ENCODE measurements at places on chromosomes 7 and 10.

GRCh38 chr7:122881324-122881723, 4.9 kb downstream of the CADPS2 start:
- DNase-seq = no peak

GRCh38 chr10:34789966-34790506, 25.1 kb downstream of the PARD3 start:
- no peak for DNase-seq

GRCh38 chr7:35701287-35701900, 6.5 kb upstream of the HERPUD2 start:
- DNase-seq = no peak

GRCh38 chr7:30618080-30618676, 23.5 kb downstream of the GARS1 start:
- DNase-seq = no peak

- no peak for DNase-seq
Measured at GRCh38 chr10:72219235-72219814, 3.2 kb upstream of the ASCC1 start.

DNA sequence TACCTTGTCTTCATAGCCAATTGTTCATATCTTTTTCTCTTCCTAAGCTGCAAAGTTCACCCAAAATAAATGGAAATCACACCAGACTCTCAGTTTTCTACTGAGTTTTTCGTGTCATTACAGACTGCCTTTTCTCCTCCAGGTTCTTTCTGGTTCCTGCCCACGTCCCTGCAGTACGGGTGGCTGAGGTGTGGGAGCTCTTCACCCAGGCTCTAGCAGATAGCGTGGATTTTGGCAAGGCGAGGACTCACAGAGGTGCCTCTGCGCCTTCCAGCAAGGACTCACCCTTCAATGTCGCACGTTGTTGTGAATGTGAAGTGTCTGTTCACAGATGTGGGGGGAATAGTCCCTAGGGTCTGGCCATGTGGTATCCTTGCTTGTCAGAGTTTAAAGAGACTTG, 71.6 kb downstream of the ABCA13 start:
- no peak for DNase-seq

DNA sequence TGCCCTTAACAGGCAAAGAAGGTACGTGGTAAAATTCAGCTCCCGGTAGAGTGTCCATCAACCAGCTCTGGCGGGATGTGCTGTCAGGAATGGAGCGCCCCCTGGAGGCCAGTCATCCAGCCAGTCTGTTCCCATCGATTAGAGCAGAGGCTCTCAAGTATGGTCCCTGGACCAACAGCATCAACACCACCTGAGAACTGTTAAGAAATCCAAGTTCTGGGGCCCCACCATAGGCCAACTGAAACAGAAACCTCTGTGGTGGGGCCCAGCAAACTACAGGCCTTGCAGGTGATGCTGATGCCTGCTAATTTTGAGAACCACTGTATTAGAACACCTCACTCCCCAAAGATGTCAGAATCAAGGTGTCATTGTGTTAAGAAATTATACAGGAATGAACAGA, 109.2 kb downstream of the DPY19L1 start:
- DNase-seq = peak; percentile 82

DNA sequence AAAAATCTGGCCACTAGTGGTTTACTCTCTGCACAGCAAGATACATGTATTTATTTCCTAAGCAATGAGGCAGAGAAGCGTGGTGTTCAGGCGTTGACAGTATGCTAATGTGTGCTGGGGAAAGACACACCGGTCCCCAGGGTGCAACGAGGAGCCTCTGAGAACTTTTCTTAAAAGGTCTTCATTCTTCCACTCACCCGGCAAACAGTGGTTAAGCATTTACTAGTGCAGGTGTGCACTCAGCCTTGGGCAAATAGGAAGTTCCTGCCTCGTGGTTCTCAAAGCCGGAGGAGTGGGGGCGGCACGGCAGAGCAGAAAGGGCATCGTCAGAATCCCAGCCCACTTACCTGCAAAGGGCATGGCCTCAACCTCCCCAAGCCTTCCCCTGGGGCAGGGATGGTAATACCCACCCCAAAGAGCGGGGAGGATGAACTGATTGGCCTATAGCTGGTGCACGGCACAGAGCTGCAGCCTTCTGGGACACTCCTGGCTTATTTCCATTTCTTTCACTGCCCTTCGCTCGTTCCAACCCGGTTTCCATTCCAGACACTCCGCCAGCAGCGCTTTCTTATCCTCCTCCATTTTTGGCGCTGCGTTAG, 184.3 kb upstream of the CTBP2 start:
- DNase-seq = no peak

DNA sequence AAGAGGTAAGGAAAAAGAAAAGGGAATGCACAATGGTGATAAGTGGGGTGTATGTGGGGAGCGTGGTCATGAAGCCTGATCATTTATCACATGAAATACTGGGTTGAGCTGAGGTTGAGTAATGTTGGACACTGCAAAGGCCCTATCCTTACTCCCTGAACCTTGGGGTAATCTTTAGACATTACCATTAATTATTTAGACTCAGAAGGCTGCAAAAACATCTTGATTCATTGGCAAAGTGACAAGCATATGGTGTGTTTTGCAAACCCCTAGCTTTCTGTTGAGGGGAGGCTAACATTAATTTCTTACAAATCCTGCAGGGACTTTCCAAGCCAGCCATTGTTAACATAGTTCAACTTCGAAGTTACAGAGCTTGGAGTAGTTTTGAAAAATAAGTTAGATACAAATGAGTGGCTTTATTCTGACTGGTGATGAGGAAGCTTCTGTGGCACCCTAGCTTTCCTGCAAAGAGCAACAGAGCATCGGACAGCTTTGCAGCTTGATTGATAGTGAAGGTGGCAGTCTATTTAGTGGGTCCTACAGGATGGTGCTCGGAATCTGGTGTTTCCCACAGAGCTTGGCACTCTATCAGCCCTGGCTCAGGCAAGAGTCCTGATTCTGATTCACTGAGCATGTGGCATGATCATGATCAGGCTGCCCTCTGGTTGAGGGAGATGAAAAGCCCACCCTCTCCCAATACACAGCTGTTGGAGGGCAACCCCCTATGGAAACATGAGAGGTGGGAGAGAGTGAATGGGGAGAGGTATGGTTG, 153.7 kb upstream of the NPVF start:
- no peak for DNase-seq

DNA sequence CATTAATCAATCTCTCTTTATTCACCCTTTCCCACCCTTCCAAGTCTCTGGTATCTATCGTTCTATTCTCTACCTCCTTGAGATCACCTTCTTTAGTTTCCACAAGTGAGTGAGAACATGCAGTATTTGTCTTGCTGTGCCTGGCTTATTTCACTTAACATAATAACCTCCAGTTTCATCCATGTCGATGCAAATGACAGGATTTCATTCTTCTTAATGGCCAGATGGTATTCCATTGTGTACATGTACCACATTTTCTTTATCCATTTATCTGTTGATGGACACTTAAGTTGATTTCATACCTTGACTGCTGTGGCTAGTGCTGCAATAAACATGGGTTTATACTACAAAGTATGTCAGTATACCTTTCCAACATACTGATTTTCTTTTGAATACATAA, 3.8 kb upstream of the AOAH start:
- DNase-seq = no peak

GRCh38 chr10:78648256-78648860, 420.4 kb upstream of the ZMIZ1 start:
- DNase-seq = no peak

DNA sequence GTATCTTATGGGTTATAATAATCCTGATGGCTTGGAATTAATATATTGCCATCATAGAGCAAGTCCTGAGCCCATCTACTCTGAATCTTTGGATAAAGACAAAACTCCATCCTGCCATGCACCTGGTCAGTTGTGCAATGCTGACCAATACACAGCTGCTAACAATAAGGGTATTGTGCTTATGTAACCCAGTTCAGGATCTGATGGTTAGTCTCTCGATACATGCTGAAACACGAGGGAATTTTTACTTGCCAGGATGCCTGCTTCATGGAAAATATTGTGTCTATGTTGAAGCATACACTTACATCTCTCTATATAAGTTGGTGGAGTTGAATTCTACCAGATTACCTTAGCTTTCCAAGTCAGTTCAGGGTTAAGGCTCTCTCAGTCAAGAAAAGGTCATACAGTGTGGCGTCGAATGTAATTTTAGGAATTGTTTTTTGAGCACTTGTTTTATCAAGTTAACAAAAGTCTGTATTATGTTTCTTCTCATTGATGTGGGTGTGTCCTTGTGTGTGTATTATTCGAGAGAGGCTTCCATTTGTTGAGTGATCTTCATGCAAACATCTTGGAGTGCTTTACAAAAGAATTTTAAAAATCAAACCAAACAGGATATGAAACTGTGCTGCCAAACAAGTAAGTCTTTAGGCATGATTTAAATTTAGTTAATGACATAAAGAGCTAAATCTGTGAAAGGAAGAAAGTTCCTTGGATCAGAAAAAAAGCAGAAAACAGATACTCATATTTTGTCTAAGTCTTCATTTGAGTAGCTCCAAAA, 449.1 kb downstream of the SUGCT start:
- DNase-seq = no peak

- DNase-seq = no peak
Measured at GRCh38 chr7:41655426-41655825, 47.5 kb downstream of the INHBA start.

- DNase-seq = no peak
Measured at GRCh38 chr7:875051-875450, 1.3 kb upstream of the GET4 start.

DNA sequence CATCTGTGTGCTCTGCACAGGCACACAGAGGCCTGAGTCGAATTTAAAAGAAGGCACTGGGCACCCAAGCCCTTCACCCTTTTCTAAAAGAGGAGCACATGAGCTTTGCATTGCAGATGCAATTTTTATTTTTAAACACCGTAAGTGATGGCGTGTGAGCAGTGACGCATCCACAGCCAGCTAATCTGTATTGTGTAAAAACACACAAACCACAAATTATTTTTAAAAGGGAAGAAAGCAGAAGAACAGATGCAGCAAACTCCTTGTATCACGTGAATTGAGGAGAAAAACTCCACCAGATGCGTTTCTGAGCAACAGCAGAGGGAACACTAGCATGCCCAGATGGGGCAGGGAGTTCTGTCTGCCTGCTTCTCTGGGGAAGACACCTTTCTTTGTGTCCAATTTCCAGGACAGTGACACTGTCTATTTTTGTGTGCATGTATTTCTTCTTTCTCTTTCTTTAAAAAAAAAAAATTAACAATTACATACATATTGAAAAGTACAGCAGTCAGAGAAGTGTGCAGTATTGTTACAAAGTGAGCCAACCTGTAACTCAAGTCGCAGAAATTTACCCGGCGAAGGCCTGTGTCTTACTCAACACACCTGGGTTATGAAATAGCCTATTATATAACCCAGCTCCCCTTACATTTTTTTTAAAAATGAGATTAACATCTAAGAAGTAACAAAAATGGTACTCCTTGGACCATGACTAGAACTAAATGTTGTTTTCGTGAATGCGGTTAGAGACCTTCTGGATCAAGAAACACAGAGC, 39.2 kb downstream of the EEPD1 start:
- DNase-seq = no peak

DNA sequence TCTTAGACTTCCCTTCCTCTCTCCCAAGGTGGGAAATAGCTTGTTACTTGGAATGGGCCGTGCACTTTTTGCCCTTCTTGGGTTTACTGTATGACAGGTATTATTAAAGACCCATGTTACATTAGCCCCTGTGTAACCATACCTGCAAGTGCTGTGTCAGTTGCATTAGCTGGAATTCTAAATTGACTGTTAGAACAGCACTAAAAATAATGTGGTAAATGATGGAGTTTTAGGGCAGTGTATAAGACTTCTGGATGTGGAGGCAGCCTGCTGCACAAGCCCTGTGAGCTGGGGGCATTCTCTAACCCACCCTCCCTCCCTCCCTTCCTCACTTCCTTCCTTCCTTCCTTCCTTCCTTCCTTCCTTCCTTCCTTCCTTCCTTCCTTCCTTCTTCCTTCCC, 52.7 kb downstream of the GALNT17 start:
- DNase-seq = no peak

DNA sequence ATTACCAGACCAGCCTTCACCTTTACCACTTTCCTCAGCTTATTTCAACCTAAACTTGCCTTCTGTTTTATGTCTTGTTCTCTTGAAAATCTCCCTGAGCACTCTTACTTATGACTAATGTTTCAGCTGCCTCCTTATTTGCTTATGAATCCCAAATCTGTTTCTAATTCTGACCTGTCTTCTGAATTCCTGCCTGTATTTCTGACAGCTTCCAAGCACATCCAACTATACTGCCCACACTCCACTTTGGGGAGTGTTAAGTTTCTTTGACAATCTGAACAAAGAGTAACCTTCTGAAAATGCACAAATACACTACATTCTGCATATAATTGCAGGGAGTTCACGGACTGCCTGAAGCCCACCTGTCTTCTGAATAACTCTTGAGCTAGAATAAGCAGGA, 48.7 kb downstream of the ARMC3 start:
- no peak for DNase-seq

DNA sequence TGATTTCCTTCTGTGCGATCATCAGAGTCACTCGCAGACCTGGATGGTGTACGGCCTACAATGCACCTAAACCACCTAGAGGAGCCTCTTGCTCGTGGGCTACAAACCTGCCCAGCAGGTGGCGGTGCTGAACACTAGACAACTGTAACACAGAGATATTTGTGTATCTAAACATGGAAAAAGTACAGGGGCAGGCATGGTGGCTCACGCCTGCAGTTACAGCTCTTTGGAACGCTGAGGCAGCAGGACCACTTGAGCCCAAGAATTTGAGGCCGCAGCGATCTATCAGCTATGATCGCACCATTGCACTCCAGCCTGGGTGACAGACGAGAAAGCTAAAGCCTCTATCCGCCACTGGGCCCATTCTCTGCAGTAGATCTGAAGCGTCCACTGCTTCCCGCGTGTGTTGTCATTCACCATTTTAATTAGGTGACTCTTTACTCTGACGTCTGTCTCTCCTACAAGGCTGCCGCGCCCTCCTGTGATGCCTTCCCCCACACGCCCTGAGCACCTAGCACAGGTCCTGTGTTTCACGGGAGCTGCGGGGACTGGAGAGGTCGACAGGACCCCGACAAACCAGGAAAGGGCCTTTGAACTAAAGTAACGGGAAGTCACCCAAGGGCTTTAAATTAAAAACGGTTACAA, 774 bp downstream of the TUBGCP2 start:
- DNase-seq = peak; percentile 78

GRCh38 chr7:13894377-13894776, 95.1 kb downstream of the ETV1 start:
- DNase-seq = no peak

- DNase-seq = no peak
Measured at GRCh38 chr7:99563650-99564049, 5.2 kb downstream of the ZNF655 start.
